ENCODE measurements at places on chromosomes 16 and 17.

GRCh38 chr16:84423416-84423837 lies 55.1 kb downstream of the ATP2C2 start:
- DNase-seq, result peak; percentile 8

GRCh38 chr17:73228748-73229236 lies 32.9 kb downstream of the CPSF4L start:
- peak; percentile 52 for DNase-seq

DNA sequence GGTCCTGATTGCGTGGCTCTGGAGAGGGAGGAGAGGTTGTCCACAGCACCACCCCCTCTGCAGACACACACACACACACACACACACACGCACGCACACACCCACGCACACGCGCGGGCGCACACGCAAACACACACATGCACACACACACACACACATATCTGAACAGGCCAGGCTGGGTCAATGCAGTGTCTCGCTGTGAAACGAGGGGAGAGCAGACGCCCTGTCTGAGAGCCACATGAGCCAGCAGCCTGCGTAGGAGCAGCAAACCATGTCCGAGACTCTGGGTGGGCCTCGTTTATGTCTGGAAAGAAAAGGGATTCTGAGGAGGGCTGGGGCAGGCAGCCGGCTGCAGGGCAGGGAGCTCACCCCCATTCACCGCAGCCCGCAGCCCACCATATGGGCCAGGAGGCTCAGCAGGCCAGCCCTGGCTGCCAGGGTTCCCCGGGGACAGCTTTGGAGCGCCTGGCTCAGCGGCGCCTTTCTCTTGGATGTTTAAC lies 93.3 kb upstream of the TNRC6C start:
- no peak for DNase-seq

DNA sequence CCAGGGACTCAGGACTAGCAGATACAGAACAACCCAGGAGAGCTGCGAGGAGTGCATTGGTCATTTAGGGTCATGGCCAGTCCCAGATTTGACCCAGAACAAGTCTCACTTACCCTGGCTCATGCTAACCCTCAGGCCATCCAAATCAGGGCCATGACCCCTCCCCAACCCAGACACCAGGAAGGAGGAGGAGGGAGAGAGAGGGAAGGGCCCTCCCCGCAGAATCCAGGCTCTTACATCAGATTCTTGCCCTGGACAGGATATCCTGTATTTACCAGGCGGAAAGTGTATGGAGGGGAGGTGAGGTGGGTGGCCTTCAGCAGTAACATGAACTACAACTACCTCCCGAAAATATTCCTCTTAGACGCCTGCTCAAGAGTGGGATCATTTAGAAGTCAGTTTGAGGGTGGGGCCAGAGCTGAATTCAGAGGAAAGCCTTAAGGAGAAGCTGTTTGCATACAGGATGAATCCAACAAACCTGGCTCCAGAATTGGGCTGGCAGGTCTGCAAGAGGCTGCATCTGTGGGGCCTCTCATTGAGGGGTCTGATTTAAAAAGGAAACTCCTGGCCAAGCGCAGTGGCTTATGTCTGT lies 2.1 kb downstream of the VAT1 start:
- no peak for DNase-seq

Data from SHP77 treated with DMSO at 0.1 percent for 48 hours (cell line).